ENCODE measurements at places on chromosomes 1 and 21.
A peak's percentile ranks its signal among the peaks of the same experiment; 100 is the strongest.

DNA sequence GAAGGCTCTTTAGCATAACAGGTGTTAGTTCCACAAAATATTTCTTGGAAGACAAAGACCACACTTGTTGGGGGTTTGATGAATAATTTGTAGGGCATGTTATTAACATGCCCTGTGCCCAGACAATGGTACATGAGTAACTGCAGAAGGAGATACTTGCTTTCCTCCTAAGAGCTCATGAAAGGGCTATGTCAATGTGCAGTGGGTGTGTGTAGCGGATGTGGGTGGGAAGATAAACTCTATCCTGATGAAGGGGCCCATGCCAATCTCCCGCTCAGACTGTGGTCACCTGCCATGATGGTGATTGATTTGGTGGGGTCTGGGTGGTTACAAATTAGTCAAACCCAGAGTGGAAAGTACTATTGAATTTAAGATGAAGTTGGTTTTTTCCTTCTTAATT is 69.8 kb upstream of the DNAH14 start:
- DNase-seq: peak; percentile 14

GRCh38 chr1:244054247-244054923 is 3.3 kb downstream of the ZBTB18 start:
- DNase-seq: no peak

DNA sequence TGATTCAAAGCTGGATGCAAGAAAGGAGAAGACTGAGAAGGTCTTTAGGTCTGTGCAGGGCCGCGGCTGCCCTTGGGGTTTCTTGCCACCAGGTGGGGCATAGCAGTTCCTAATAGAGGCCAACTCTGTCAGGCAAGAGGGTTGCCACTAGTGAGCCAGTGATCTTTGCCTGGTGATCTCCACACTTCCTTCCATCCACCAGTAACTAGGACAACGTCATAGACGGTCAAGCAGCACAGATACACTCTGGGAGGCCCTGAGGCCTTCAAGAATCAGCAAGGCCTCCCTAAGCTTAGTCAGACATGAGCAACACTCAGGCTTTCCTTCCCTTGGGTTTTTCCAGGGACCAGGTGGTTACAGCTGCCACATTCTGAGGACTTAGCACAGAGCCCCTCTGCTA is 32.9 kb upstream of the ATP2B4 start:
- no peak for DNase-seq

DNA sequence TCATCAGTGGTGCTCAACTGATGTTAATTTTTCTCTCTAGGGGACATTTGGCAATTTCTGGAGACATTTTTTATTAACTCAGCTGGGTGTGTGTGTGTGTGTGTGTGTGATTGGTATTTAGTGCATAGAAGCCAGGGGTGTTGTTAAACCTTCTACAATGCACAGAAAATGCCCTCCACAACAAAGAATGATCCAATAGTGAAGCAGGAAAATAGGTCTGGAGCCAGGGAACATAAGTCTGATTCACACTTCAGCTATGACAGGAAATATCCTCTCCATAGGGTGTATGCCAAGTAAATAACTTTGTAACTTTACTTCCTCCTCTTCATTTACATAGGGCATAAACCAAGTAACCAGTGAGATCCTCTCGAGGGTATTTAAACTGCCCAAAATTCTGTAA is 25.1 kb upstream of the TMEM61 start:
- no peak for DNase-seq

All from NCI-H526 (cell line).